ENCODE measurements at places on chromosomes 13 and 19.

GRCh38 chr19:4052114-4052992 is 14.3 kb downstream of the ZBTB7A start:
- DNase-seq: peak; percentile 52

DNA sequence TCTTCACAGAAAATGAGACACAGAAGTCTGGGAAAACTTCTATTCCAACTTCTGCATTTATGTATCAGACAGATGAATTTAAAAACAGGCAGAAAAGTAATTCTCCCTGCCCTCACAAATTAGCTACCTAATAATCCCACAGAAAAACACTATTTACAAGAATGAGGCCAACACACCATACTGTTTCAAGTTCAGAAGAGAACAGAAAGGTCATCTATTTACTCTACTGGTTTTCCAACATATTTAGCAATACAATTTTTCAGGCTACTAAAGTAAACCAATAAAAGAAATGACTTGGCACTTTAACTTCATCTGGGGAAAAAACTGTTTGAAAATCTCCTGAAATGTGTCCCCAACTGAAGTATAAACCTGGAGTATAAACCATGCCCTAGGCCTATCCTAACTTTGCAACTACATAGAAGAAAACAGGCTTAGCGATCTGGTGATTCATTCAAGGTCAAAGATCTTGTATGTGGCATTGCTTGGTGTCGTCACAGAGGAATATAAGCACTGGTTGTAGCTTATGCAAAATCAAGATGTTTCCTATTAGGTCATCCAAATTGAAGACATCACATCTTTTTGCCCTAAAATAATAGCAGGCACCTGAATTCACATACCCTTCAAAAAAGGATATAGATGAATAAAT is 20.1 kb upstream of the EBPL start:
- DNase-seq: no peak

GRCh38 chr13:59450229-59450628 is 713.5 kb downstream of the DIAPH3 start:
- no peak for DNase-seq

GRCh38 chr13:30870049-30870884 is 35.8 kb upstream of the MEDAG start:
- DNase-seq: peak; percentile 88

GRCh38 chr19:33476151-33476707 is 45.4 kb downstream of the PEPD start:
- DNase-seq: no peak

DNA sequence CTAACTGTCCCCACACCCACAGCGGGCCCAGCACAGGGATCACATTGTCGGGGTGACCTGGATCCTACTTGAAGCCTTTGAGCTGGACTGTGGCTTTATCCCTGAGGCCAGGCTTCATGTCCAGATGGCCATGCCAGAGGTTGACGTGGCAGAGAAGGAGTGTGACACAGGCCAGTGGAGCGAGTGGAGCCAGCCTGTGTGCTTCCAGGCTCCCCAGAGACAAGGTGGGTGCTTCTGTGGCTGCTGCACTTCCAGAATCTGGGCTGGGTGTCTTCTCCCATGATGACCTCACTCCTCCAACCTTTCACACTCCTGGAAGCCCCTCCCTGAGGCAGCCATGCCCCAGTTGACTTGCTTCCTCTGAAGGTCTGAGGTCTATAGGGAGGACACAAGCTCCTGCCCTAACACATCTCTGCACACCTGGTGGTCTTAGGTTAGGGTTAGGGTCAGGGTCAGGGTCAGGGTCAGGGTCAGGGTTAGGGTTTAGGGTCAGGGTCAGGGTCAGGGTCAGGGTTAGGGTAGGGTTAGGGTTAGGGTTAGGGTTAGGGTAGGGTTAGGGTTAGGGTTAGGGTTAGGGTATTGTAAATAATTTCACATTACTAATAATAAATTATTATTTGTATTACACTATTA is 13.1 kb upstream of the MZF1 start:
- no peak for DNase-seq

- DNase-seq: no peak
Measured at GRCh38 chr13:99191336-99191899, 9.2 kb upstream of the UBAC2 start.

All from foreskin melanocyte (primary cell).